ENCODE measurements at places on chromosomes 5 and 9. TPM values are rescaled to one million over a fixed set of nuclear protein-coding genes. Genes with fewer than 3 reads are reported as not detected.

Gene TAL2
- not detected for total RNA-seq

Gene RNF145
- 52.1 TPM for total RNA-seq

Gene IFNA2
- not detected for total RNA-seq

Gene NUTM2F
- total RNA-seq: not detected

Gene PKD2L2
- 0.29 TPM for total RNA-seq

Gene TAF1L
- 0.05 TPM for total RNA-seq

Gene MSH3
- total RNA-seq: 13.0 TPM

Gene TEX48
- not detected for total RNA-seq

- DNase-seq: no peak
These were observed 8.9 kb downstream of the SMIM23 start for GRCh38 chr5:171794470-171794960.

DNA sequence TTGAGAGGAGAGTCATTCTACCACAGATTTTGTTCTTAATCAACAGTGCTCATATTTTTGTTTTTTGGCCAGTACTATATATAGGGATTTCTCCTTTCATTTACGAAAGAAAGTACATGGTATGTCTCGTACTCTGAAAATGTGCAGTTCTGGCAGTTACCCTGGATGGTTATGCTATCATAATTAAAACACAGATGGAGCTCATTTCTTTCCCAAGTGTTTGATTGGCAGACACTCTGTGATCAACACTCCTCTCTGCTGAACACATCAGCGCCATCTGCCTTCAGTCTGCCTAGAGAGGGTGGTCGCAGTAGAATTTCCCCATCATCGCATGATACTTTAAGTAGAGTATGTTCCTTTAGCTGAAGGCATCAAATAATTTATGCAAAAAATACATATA, 64.5 kb downstream of the PAM start:
- DNase-seq: no peak

DNA sequence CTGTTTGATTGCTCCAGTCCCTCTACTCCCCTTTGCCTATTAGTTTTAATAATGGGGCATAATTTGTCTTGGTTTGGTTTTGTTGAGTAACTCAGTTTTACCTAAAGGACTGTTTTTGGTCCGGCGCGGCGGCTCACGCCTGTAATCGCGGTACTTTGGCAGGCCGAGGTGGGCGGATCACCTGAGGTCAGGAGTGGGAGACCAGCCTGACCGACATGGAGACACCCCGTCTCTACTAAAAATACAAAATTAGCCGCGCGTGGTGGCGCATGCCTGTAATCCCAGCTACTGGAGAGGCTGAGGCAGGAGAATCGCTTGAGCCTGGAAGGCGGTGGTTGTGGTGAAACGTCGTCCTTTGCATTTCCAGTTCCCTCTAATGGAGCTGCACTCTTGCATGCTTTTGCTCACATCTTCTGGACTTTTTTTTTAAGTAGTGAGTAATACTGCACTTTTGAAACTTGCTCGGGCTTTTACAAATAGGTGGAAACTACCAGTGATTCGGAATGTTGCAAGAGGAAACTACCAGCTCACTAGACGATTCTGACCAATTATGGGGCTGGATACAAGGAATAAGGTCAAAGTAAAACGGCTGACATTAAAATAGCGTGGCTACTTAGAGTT, 721 bp upstream of the MAML1 start:
- DNase-seq: peak; percentile 81

DNA sequence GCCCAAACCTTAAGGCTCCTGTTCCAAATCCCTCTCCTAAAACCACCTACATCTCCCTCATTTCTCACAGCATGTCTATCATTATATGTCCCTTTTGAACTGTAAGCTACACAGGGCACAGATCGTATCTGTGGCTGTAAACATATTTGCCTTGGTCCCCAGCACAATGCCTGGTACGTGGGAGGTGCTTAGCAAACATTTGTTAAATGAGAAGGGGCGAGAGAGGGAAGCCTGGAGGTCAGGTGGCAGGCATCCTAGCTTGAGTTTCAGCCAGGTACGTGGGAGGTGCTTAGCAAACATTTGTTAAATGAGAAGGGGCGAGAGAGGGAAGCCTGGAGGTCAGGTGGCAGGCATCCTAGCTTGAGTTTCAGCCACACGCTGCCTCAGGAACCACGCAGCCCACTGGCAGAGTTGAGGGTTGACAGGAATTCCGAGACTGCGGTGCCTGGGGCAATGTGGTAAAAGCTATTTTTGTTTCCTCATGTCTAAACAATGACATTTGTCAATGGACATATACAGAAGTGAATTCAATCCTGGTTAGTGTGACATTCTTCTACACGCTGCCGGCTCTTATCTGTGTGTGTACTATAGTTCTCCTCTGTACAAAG, 113.6 kb downstream of the EFNA5 start:
- no peak for DNase-seq

DNA sequence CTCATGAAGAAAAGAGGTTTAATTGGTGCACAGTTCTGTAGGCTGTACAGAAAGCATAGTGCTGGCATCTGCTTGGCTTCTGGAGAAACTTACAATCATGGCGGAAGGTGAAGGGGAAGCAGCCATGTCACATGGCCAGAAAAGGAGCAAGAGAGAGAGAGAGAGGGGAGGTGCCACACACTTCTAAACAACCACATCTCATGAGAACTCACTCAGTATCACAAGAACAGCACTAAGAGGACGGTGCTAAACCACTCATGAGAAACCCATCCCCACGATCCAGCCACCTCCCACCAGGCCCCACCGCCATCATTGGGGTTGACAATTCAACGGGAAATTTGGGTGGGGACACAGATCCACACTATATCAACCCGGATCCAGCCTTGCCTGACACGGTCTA, 28.8 kb upstream of the IER5L start:
- no peak for DNase-seq

GRCh38 chr5:36055984-36056383, 10.7 kb downstream of the UGT3A2 start:
- DNase-seq: no peak

DNA sequence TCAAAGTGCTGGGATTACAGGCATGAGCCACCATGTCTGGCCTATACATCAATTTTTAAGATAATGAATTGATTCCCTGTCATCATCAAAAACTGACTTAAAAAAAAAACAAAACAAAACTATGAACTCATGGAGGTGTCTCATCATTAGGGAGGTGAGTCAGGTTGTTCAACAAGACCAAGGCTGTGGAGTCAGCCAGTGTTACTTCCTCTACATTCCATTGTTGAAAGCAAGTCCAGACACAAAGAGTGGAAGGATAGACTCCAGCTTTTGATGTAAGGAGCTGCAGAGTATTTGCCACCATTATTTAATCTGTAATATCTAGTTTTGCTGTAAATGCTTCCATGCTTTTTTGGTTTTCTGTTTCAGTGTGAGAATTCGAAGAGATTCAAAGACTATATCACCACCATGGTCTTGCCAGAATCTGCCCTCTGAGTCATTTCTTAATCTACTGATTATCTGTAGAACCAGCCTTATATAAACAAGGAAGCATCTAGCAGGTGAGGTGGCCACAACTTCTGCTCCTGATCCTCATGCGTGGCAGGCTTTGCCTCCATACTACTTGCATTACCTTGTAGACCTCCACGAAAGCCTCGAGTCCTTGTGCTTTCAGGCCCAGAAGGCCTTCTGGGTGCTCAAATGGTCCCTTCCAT, 156.1 kb downstream of the FGF1 start:
- no peak for DNase-seq

DNA sequence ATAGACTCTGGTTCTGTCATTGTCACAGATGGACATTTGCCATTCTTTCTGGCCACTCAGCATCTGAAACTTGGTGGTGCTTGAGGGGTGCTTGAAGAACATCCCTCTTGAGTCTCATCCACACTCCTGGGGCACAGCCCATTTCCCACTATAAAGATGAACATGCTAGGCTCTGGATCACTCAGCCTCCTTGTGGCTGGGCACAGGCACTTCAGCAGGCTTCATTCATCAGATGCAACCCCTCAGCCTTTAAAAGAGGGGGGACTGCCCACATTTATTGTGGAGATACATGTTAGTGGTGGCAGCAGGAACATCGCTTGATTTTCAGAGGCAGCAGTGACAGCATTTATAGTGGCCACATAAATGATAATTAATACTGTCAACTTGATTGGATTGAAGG, 124.7 kb upstream of the NIPBL start:
- DNase-seq: no peak

DNA sequence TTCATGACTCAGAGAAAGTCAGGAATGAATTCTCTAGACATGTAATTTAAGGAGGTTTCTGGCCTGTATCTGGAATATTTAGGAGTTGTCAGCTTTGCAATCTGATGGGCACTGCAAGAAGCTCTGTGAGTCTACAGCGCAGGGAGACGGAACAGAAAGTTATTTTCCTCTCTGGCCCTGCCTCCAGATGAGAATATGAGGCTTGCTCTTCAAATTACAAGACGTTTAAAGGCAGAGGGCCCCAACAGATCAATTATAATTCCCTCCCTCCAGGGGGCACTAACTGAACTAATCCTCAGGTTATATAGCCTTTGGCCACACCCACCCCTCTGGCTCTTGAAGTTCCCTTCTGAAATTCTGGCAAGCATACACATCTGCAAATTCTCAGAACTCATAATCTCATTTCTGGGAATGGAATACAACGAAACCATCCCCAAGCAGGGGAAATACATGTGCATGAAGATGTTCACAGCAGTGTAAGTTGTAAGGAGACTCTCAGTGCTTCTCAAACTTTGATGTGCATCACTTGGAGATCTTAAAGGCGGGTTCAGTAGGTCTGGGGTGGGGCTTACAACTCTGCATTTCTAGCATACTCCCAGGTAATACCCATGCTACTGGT, 307.6 kb downstream of the CWC27 start:
- peak; percentile 76 for DNase-seq

- DNase-seq: no peak
These were observed 292.4 kb downstream of the EFNA5 start for GRCh38 chr5:107378218-107378899.

DNA sequence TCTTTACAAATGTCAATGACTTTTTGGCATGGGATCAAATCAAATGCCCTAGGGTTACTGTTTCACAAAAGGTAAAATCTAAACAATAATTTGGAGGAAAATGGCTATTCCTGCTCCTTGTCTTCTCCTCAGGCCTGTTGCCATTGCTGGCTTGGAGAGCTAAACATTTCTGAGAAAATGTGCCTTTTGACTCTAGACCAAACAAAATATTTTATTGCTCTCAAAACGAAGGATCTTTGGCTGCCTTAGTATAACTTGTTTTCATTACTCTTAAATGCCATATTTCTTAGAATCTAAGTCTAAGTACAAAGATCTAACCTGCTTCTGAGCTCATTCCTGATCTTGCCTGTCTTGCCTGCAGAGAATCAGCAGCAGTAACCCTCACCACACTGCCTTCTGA, 116.6 kb downstream of the MUSK start:
- DNase-seq: no peak

DNA sequence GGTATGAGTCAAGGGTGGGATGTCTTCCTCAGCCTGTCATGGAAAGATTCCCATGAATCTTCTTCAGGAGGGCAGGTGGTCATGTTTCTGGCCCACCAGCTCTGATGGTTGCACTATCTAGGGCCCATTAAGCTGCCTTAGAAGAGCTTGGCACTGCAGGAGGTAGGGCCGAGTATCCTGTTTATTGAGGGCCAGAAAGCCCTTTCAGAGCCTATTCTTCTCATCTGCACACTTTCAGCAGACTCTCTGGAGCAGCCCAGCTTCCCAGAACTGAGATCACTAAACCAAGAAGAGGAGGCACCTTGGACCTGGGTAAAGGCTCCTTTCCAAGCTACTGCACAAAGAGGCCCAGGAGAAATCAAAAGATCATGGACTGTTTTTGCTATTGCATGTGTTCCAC, 146.5 kb downstream of the MTX3 start:
- no peak for DNase-seq

DNA sequence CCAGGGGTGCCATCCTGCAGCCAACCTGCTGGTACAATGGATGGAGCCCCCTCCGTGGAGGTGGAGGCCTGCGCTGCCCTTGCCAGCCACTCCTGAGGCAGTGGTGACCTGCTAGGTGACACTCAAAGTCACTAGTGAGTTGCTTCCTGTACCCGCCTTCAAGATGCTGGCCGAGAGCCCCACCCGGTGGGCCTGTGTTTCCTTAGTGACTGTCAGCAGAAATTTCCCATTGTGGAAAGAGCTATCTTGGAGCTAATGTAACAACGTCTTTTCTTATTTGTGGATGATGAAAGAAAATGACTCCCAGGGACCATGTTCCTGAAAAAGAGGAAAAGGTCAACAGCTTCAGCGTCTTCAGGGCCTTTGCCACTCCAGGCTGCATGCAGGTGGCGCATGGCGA, 117.0 kb upstream of the BOD1 start:
- peak; percentile 57 for DNase-seq

- peak; percentile 92 for DNase-seq
These were observed 20.1 kb downstream of the PCDHGC5 start for GRCh38 chr5:141508798-141509611.

DNA sequence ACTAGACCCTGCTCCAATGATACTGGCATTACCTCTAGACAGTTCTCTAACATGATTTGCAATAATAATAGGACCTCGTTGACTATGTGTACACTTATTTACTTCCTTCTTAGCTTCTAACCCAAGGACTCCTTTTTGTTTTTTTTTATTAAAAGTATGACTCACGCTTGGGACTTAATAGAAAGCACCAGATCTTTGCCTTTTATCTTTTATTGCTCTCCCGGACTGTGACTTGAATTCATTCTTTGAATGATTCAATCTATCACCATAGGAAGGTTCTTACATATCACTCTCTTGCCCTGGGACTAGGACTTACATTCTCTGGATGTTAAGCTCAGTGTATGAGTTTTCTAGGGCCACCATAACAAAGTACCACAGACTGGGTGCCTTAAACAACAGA, 9.0 kb downstream of the C9 start:
- no peak for DNase-seq

GRCh38 chr5:87770601-87771121, 357.9 kb upstream of the CCNH start:
- DNase-seq: no peak

DNA sequence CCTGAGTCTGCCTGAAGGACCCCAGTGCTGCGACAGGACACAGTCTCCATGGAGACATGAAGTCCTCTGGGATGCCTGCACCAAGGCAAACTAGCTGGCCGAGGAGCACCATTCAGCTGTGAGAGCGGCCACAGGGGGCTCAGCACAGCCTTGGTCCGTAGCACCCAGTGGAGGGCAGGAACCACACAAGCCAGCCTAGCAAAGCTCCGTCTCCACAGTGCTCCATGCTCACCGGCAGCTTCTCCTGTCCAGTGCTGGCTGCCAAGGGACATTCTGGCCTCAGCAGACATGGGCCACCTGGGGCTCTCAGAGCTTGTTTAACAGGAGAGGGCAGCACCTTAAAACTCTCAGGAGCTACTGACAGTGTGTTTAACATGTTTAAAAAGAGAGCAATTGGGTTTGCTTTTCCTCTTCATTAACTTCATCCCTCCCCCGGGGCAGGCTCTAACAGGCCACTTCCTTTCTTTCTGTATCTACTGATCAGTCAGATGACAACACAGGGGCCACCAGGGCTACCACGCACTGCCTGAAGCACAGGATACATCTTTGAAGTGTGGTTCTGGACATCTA, 57.0 kb downstream of the SECISBP2 start:
- no peak for DNase-seq

DNA sequence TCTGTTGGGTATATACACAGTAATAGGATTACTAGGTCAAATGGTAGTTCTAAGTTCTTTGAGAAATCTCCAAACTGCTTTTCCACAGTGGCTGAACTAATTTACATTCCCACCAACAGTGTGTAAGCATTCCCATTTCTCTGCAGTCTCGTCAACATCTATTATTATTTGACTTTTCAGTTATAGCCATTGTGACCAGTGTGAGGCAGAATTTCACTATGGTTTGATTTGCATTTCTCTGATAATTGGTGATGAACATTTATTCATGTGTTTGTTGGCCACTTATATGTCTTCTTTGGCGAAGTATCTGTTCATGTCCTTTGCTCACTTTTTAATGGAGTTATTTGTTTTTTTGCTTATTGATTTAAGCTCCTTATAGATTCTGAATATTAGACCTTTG, 596.2 kb upstream of the DAB2 start:
- DNase-seq: no peak
